ENCODE measurements at places on chromosomes 3 and 15.

- DNase-seq, result no peak
Observed at GRCh38 chr3:117278424-117279190, 569.0 kb downstream of the TUSC7 start.

GRCh38 chr15:64532521-64533315 is 72.3 kb downstream of the ZNF609 start:
- no peak for DNase-seq

DNA sequence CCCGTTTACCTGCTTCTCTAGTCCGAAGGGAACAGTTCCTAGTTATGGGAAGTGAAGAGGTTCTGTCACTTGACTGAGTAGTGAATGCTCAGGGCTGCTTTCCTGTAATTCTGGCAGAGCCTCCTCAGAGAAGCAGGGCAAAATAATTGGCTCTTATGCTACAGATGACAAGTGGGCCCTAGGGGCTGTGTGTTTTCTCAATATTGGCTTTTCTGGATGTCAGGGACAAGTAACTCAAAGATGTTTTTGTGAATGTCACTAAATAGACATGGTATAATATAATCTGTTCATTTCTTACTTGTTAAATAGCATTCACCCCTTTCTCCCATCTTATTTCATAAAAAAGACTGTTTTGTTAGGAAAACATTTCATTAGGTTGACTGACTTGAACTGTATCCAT is 40.1 kb downstream of the SGO1 start:
- DNase-seq, result no peak

DNA sequence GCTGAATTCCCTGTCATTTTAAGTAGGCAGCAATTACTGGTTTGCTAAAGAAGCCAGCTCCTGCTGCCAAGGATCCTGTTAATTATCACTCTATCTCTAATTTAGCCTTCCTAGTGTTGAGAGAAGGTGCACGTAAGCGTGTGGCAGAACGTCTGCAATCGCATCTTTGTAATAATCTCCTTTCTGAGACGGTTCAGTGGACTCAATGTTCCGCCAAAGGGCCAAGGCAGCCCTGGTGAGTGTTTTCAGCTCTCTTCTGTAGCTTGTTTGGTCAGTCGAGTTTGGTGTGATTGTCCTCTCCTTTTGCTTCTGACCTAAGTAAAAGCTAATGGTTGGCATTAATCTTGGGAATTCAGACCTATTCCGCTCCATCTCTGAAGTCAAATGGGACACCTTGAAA is 24.2 kb downstream of the MITF start:
- DNase-seq, result no peak

DNA sequence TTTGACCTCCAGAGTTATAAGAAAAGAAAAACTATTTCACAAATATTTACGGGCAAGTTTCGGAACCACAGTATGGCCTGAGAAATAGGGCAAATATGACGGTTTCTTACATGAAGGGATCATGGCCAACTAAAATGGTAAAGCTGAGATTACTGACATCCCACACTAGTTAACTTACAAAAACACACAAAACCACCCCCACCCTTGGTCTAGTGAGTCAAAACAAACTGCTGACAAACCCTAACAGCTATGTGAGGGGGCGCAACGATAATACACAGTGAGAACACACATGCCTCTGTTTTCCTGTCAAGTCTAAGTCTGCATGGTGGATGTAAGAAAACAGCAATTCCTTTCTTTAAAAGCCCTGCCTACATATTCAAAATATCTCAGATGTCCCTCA is 32.3 kb downstream of the CBLB start:
- DNase-seq, result no peak

DNA sequence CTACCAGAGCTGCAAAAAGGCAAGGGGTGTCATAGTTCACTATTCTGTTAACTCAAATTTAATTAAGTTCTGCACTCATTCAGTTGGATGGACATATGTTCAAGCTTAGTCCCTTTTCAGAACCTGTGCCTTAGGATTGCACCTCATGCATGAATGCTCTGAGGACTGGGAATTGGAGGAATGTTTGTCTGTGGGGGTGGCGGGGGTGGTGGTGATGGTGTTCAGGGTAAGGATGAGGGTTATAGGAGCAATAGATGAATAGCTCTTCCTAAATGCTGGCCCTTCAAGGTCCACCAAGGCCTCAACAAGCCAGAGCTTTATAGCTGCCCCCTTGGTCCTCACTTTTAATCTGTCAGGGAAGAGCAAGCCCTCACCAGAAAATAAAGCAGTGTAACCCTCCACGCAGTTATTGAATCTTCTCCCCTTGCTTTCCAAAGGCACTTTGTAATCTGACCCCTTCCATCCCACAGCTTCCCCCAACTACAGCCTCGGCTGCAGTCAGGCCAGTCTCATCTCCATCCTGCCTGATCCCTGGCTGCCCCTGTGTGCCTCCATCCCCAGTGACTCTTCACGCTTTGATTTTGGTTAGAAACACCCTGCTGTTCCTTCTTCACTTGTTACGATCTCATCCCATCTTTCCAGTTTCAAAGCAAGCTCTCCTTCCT is 221.6 kb upstream of the LMCD1 start:
- no peak for DNase-seq

Data from T follicular helper cell (primary cell).